ENCODE measurements at places on chromosomes 3 and 15. TPM values are rescaled to one million over a fixed set of nuclear protein-coding genes. Genes with fewer than 3 reads are reported as not detected.

STAC gene
- total RNA-seq = 1.2 TPM

KIF15 gene
- total RNA-seq = 5.6 TPM

GRCh38 chr3:54312156-54312899, 190.0 kb downstream of the CACNA2D3 start:
- DNase-seq = no peak

- DNase-seq = peak; percentile 96
These were observed 20.5 kb downstream of the CPN2 start for GRCh38 chr3:194330579-194330978.

SPATA12 gene
- 0.12 TPM for total RNA-seq

RGMA gene
- total RNA-seq = 0.51 TPM

GRCh38 chr3:50972029-50972428, 297.3 kb downstream of the DOCK3 start:
- no peak for DNase-seq

DLEC1 gene
- total RNA-seq = not detected

GRCh38 chr3:30297112-30297511, 309.3 kb upstream of the TGFBR2 start:
- DNase-seq = no peak

DNA sequence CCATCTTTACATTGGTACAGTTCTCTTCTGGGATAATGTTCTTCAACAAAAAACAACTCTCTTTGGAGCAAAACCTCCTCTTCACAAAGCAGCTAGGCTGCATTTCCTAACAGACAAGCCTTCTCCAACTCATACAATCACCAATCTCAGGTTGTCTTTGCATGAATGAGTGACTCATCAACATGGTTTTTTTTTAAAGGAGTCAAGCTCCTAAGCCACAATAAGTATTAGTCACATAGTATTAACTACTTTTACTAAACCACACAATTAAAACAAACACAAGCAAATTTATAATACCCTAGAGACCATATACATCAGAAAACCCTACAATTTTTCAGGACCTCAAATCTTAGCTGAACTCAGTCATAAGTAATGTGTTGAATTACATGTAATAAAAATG, 137.4 kb downstream of the TBC1D5 start:
- DNase-seq = peak; percentile 86

Measured in MCF 10A (cell line).